ENCODE measurements at places on chromosomes 3 and 15. TPM values are rescaled to one million over a fixed set of nuclear protein-coding genes. Genes with fewer than 3 reads are reported as not detected.

DNA sequence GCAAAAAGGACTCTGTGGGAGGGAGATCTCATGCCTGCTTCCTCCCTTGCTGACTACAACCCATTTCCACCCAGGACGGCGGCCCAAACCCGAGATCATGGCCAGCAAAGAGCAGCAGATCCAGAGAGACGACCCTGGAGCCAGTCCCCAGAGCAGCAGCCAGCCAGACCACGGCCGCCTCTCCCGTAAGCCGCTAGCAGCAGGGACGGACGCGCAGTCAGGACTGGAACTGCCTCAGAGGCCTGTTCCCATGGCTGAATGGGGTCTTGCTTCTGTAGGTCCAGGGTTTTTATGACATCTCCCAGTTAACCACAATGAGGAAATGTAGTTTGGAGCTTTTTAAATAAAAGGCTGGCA, 67.2 kb downstream of the BOC start:
- peak overlapping the region; percentile 85 for H3K27ac ChIP-seq
- H3K27me3 ChIP-seq = no peaks in the 10 kb centered on the region
- H3K4me1 ChIP-seq = peaks cover 7% of the 10 kb centered on the region
- H3K4me3 ChIP-seq = no peak overlapping the region
- DNase-seq = no peak

DNA sequence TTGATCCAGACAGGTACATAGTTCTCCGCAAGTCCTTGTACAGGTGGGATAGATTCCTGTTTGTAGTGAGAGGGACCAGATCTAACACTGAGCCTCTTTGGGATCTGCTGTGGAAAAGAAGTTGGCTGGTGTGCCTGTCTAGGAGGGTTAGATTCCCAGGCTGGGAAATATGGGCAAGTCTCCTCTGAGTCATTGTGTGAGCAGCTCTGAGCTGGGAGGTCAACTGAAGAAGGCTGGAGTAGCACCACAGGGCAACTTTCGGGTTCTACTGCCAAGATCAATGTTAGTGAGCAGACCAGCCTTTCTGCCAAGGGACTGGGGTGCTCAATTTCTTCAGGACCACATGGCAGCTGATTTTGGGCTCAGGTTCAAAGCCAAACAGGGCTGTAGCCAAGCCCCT, 33.4 kb downstream of the CLDN1 start:
- H3K27me3 ChIP-seq = no peaks in the 10 kb centered on the region
- no peak overlapping the region for H3K4me3 ChIP-seq
- H3K4me1 ChIP-seq = no peaks in the 10 kb centered on the region

- peaks cover 3% of the 10 kb centered on the region for H3K4me1 ChIP-seq
- DNase-seq = no peak
- H3K36me3 ChIP-seq = no peaks in the 10 kb centered on the region
- H3K27ac ChIP-seq = peak overlapping the region; percentile 63
- no peaks in the 10 kb centered on the region for H3K27me3 ChIP-seq
These were observed 180.7 kb upstream of the PDZRN3 start for GRCh38 chr3:73805435-73805834.

DNA sequence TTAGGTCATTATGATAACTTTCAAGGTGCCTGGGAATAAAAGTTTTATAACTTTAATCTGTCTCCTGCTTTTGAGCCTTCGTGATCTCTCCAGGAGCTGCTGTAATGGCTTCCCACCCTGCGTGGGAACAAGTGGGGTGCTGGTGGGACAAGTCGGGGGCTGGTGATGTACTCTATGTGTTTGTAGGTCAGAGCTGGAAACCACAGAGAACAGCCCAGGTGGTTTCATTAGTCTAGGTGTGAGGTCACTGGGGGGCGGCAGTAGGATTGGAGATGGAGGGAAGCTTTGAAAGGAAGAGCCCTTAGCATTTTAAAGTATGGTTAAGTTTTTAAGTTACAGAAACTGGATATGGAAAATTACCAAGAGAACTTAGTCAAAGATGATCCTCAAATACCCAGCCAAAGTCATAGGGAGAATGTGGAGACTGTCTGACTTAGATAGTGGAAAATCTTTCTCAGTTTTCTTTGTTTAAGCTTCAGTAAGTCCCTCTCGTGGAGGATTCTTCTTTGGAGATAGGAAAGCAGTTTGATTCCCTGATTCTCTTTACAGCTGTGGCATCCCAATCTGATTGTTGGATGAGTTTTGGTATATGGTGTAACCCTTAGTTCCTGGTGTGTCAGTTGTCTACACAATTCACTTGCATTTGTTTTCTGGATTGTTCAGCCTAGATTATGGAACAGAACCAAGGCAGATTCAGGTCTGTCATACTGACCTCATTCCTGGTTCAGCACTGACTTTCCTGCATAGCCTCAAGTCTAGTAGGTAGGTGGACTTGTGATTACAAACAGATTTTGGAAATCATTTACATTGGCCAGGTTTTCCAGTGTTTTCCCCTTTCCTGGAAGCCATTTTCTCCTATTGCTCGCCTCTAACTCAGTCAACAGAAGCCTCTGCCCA, 115.6 kb downstream of the FNDC3B start:
- H3K27me3 ChIP-seq = no peaks in the 10 kb centered on the region
- H3K36me3 ChIP-seq = no peaks in the 10 kb centered on the region
- peak overlapping the region; percentile 86 for H3K27ac ChIP-seq
- no peak for DNase-seq
- H3K4me3 ChIP-seq = no peak overlapping the region

DNA sequence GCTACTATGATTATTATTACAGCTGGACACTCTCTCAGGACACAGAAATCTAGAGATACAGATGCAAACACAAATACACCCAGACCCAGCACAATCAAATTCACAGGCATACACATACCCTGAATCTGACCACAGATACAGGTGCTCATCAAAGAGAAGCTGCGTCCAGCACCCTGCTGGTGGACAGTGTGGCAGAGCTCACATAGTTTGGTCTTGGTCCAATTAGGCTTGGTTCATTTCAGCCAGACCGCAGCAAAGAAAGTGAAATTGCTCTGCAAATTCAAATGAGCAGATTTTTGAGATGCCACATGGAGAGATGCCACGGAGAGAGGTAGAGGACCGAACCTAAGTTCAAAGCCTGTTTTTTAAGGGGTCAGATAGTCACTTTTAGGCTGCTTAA, 55.6 kb downstream of the ANAPC13 start:
- H3K4me3 ChIP-seq = no peak overlapping the region
- peaks cover 4% of the 10 kb centered on the region for H3K4me1 ChIP-seq
- no peak for DNase-seq
- H3K27me3 ChIP-seq = no peaks in the 10 kb centered on the region
- H3K27ac ChIP-seq = no peak overlapping the region

- H3K36me3 ChIP-seq = no peaks in the 10 kb centered on the region
- H3K27me3 ChIP-seq = no peaks in the 10 kb centered on the region
- H3K27ac ChIP-seq = no peak overlapping the region
- peaks cover 8% of the 10 kb centered on the region for H3K4me1 ChIP-seq
These were observed 96.1 kb downstream of the FMN1 start for GRCh38 chr15:33098094-33099058.

Gene CHRD
- total RNA-seq = 12.3 TPM

Data from esophagus muscularis mucosa (tissue), 4 donors.